Stimulated activated naive B cell treated with anti-CD40 and anti-IgM and Interleukin-4, amounts not matched to agents 10 μg/mL and 1 μg/mL and 100 μg/mL, for 72 hours (primary cell): ENCODE measurements at places on chromosomes 3 and 15.
A peak's percentile ranks its signal among the peaks of the same experiment; 100 is the strongest.

- DNase-seq: no peak
These were observed 178.0 kb upstream of the P2RY1 start for GRCh38 chr3:152656972-152657355.

- DNase-seq: no peak
These were observed 1.3 kb downstream of the BNIP2 start for GRCh38 chr15:59687836-59688235.

- DNase-seq: no peak
These were observed 19.1 kb downstream of the TTC21A start for GRCh38 chr3:39126532-39127071.

DNA sequence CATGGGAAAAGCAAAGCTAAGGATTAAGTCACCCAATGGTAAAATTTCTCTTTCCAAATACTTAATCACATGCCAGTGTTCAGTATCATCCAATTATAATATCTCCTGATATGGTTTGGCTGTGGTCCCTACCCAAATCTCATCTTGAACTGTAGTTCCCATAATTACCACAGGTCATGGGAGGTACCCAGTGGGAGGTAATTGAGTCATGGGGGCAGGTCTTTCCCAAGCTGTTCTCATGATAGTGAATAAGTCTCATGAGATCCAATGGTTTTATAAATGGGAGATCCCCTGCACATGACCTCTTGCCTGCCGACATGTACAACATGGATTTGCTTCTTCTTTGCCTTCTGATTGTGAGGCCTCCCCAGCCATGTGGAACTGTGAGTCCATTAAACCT is 26.1 kb upstream of the NMB start:
- no peak for DNase-seq

DNA sequence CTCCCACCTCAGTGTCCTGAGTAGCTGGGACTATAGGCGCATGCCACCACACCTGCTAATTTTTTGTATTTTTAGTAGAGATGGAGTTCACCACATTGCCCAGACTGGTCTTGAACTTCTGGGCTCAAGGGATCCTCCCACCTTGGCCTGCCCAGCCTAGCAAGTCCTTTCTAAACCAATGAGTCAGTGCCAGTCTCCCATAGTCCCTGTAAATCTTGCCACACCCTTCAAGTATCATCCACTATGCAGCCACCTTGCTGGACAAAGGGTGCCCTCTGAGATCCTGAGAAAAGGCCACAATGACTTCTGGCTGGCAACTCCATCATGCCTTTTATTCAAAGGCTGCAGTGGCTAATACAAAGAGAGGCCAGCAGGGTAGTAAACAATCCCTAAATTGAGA is 184.0 kb downstream of the ABHD5 start:
- no peak for DNase-seq

- no peak for DNase-seq
These were observed 41.5 kb downstream of the TBC1D2B start for GRCh38 chr15:78035861-78036476.

- DNase-seq: no peak
These were observed 77.8 kb downstream of the NBEAL2 start for GRCh38 chr3:47057212-47057671.

GRCh38 chr3:53182764-53183355 is 21.9 kb downstream of the PRKCD start:
- no peak for DNase-seq

DNA sequence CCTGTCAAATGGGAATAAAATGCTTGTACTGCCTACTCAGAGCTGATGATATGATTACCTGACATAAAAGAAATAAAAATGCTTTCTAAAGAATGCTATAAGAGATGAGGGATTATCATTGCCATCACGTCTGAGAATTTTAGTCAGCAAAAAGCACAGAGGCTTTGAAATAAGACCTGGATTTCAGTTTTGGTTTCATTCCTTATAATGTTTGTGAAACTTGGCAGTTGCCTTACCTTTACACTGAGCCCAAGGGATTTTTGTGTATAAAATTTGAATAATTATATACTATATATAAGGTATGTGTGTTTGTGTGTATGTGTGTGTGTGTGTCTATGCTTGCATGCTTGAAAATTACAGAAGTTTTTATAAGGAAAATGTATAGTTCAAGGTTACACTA is 634.8 kb upstream of the BCHE start:
- DNase-seq: no peak

- peak; percentile 76 for DNase-seq
These were observed 19.4 kb upstream of the KIF23 start for GRCh38 chr15:69394556-69395282.

DNA sequence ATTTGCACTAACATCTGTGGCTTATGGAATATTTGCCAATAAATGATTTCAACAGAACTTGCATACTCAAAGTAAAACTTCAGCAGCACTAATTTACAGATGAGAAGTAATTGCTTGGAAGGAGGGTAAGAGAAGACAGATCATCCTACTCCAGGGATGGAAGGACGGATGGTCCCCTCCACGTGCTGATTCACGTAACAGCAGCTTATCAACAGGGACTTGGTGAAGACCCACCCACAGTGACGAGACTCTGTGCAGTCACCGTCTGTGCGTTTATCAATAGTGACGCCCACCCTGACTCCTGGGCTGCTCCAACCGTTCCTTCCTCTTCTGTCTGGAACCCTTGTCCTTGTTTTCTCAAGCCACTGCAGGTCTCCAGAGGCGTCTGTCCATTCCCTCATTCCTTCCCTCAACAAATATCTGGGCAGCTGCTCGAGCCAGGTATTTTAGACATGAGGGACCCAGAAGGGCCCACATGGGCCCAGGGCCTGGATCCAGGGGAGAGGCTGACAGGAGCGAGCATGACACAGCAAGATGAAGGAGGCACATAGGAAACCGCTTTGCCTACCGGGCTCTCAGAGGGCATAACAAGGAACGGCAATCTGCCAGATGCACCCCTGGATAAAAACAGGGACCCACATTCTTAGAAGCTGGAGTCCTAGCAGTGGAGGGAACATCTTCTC is 33.3 kb downstream of the PCSK6 start:
- no peak for DNase-seq

DNA sequence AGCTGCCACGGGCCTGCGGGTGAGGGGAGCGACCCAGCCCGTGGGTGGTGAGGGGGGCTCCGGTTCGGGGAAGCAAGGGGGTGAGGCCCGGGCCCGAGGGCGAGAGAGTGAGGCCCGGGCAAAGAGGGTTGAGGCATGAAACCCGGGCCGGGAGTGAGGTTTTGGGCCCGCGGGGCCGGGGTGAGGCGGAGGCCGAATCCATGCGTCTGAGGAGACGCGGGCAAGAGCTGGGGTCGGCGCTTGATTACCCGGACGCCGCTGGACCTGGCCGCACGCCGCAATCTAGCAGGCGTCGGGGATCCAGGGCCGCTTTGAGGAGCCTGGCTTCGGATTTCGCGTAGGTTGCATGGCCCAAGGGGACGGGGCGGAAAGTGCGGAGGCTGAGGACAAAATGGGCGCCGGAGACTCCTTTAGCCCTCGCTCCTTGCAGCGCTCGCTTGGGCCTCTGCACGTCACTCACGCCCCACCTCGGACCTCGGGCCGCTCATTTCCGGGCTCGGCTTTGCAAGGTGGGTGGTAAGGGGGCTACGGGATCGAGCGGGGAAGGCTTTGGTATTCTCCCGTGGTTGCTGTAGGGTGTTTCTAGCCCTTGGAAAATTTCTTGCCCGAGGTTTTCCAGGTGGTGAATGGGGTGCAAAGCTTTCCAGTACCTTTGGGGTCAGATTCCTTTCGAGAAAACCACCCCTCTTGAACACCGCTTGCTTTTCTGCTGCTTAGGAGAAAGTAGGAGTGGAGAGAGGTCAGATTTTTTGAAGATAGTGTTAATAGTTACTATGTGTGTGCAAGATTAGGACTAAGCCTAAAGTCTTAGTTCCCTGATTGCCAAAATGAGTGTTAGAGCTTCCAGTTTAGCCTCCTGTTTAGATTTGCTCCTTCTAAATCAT is 827 bp downstream of the SLC25A36 start:
- peak; percentile 52 for DNase-seq

DNA sequence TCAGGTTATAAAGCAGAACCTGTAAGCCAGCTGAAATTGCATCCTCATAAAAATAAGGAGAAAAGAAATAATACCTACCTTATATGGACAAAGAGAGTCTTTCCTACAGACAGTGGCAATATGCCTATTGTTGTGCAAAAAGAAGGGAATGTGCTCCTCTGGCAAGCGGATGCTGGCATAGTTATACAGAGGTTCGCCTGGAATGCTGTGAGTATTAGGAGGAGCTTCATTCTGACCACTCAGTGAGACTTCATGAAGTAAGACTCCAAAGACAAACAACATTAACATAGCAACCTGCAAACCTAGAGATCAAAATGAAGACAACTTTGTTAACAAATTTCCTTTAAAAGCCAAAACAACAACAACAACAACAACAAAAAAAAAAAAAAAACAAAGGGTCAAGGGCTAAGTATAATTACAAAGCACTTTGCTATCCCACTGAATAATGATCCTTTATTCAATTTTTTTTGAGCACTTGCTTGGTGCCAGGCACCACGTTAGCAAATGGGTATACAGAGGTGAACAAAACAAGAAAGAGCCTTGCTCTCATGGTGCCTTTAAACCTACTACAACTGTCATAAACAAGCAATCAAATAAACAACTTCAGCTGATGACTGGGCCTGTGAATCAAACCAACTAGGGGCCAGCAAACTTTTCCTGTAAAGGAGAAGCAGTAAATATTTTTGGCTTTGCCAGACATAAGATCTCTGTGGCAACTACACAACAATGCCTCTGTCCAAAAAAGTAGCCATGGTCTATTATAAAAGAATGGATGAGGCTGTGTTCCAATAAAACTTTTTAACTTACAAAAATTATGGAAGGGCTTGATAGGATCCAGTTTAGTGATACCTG is 3.7 kb downstream of the EOGT start:
- DNase-seq: no peak
